ENCODE measurements at places on chromosomes 2 and 18. TPM values are rescaled to one million over a fixed set of nuclear protein-coding genes. Genes with fewer than 3 reads are reported as not detected.

DNA sequence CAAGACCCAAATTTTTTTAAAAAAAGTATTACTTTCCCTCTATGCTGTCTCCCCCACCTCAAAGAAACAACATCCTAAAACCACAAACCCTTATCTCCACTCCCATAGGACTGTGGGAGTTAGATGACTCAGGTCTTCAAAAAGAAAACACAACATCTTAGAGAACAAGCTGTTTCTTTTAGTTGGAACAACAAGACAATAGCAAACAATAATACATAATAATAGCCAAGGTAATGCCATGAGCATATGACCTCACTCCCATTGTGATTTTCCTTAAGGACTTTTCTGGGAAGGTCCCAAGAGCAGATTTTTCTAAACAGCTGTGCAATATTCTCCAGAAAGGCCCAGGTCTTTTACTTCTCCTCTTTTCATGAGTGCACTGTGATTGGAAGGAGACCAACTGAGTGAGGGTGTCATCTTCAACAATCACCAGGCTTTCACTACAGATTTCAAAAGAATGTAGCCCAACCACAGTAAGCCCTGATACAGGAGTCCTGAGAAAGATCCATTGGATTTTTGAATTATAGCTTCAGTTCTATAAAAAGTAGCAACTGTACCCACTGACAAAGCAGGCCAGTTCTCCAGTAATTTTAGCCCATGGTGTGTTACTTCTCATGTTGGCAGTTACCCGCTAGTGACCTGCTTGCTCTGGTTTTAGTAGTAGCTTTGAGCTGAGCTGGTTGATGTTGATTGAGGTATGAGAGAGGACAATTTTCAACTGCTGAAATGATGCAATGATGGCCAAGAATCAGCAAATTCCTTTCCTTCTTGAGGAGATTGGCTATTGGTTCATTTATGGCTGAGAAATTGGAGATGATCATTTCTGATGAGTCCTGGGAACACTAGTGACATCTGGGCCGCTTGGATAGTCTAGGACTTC is 144.5 kb upstream of the TCF4 start:
- DNase-seq = no peak

GRCh38 chr2:74873678-74874640 is 40.0 kb downstream of the HK2 start:
- no peak for DNase-seq

ST6GAL2 gene
- 1.8 TPM for polyA plus RNA-seq

FEV gene
- polyA plus RNA-seq = 5.7 TPM

GNLY gene
- 1.1 TPM for polyA plus RNA-seq

HOXD11 gene
- polyA plus RNA-seq = 1.0 TPM

- DNase-seq = no peak
Observed at GRCh38 chr18:9488538-9488937, 13.2 kb downstream of the RALBP1 start.

DNA sequence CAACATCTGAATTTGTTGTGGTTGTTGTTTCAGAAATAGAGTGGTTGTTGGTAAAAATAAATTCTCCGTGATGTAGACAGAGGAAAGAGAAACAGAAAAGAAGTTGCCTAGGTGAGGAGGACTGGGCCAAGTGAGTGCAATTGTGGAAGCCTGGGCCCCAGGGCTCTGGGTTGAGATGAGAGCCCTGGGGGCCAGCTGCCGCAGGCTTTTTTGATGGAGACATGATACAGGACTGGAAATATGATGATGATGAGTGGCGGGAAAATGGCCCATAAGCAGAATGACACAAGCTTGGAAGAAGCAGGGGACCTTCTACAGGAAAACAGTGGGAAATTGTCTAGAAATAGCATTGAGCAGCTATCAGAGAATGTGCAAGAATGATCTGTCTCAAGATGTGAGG is 181.8 kb downstream of the TDRD15 start:
- no peak for DNase-seq

DNA sequence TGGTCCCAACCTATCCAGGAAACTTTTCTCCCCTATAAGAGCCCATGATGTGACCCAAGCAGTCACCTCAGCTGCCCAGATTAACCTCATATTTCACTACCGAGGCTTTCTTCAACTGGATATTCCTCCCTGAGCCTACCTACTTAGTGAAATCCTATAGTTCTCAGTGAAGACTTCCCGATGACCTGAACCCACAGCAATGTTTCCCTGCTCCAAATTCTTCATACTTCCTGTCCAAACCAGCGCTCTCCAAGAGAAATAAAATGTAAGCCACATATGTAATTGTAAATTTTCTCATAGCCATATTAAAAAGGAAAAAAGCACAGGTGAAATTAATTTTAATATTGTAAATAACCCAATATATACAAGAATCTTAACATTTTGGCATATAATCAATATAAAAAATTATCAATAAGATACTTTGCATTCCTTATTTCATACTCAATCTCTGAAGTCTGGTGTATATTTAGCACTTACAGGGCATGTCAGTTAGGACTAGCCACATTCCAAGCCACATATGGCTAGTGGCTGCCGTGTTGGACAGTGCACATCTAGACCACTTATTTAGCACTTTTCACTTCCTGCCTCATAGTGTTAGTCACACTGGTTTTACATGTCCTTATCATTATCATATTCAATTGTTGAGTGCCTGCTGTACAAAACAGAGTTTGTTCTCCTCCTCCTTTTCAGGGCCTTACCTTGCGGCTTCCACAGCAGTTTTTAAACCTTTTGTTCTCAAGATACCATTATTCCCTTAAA is 1.9 kb upstream of the STAT4 start:
- no peak for DNase-seq

GRCh38 chr2:64939332-64939917 is 49.8 kb upstream of the SLC1A4 start:
- no peak for DNase-seq

- DNase-seq = peak; percentile 17
Observed at GRCh38 chr2:56185101-56185581, 1.4 kb downstream of the CCDC85A start.

DNA sequence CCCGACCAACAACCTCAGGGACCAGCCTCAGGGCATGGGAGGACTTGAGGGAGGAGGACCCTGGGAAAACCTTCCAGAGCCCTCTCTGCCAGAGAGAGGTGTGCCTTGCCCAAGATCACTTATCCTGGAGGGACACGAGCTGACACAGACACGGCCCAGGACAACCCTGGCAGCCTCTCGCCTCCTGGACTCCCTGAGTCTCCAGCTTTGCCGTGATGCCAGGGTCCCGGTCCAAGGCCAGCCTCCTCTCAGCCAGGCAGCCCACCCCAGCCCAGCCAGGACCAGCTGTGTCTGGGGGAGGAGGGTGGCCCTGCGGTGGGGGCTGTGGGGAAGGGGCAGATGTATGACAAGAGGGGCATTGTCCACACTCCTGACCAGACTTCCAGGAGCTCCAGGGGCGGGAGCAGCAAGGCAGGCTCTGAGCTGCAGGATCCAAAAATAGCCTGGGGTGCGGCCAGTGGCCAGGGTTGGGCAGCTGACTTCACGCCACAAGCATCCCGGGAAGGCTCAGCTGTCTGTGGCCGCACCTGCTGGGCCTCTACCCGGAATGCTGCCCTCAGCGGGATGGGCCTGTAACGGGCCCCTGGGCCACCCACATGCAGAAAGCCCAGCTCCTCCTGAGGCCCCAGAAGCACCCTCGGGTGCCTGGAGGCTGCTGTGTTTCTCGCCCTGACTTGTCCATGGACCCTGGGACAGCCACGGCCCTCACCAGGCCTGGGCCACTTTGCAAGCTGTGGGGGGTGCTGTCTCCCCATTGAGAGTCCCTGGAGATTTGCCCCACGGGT is 65.5 kb upstream of the GPC1 start:
- DNase-seq = peak; percentile 86

DNA sequence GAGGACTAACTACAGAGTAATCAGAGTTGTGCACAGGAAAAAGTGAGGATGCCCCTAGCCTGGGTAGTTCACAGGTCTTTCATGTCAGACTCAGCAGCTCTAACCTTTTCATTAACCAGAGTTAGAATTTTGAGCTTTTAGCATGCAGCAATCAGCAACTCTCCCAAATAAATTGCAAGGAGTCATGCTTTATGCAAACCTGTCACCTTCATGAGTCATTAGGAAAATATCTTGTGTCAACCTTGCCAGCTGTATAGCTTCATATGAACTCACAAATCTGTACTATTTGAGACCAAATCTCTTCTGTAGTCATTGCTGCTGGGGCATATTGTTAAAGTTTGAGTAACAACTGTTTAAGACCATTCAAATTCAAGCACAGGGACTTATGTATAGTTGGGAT is 382.3 kb upstream of the NT5C1B start:
- DNase-seq = no peak

PARD6G gene
- 8.0 TPM for polyA plus RNA-seq

GRCh38 chr2:111702119-111702803 is 181.7 kb downstream of the ANAPC1 start:
- no peak for DNase-seq

DNA sequence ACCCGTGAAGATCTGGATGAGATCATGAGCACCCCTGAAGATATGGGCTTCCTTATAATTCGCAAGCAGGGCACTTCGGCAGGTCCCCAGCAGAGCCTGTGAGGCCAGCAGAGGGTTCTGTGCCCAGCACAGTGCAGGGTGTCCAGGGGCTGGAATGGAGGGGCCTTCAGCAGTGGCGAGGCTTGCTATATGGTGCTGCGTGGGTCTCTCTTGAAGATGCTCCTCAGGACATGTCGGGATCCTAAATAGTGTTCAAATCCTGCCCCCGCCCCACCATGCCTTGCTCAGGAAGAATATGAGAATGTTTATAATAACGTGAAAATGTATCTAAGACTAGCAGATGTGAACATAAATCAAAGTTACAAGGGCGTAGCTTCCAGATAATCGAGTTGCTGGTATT is 60.3 kb upstream of the RBM44 start:
- no peak for DNase-seq
